ENCODE measurements at places on chromosomes 3 and 15.
A peak's percentile ranks its signal among the peaks of the same experiment; 100 is the strongest.

GRCh38 chr15:92749216-92749615 lies 93.6 kb upstream of the FAM174B start:
- DNase-seq = no peak

GRCh38 chr15:70415398-70415797 lies 317.7 kb upstream of the TLE3 start:
- DNase-seq = no peak

GRCh38 chr3:170290194-170290593 lies 67.3 kb upstream of the SKIL start:
- DNase-seq = no peak

GRCh38 chr3:193971261-193971751 lies 164.6 kb upstream of the HES1 start:
- DNase-seq = no peak

DNA sequence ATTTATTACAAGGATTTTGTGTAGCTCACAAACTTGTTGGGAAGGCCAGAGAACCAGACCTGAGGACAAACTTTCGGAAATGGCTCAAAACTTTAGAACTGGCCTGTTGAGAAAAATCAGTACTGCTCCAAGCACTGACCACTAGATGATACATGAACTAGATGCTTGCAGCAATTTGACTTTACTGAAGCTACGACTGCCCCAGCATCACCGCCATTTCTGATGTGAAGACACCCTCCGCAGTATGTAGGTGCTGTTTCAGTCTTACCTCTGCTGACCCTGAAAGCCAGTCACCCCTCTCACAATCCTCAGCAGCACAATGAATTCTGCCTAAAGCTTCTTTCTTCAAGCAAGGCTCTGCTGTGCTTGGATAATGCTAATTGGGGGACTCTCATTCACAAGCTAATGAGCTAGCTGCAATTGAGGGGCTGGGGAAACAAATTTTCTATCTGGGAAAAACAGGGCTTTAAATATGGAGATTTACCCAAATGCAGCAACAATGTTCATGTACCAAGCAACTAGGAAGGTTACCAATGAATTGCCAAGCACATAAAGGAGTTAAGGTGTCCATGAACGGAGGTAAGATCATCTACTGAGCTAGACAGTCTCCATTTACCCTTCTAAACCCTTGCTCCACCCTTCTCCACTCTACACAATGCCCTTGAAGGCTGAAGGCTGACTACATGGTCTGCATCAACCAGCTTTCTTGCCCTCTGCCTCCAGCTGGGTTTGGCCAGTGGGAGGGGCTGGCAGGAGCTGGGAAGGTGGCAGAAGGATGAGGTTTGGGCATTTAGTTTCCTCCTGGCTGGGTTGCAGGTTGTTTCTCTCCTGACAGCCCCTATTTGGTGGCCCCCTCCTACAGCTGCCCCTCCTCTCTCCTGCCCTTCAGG lies 53.2 kb upstream of the FSTL1 start:
- no peak for DNase-seq

GRCh38 chr3:195461594-195462307 lies 18.9 kb upstream of the ACAP2 start:
- DNase-seq = no peak

GRCh38 chr3:72258361-72259141 lies 473.6 kb upstream of the PROK2 start:
- DNase-seq = no peak

- peak; percentile 75 for DNase-seq
Measured at GRCh38 chr3:169227911-169228310, 435.6 kb downstream of the MECOM start.

DNA sequence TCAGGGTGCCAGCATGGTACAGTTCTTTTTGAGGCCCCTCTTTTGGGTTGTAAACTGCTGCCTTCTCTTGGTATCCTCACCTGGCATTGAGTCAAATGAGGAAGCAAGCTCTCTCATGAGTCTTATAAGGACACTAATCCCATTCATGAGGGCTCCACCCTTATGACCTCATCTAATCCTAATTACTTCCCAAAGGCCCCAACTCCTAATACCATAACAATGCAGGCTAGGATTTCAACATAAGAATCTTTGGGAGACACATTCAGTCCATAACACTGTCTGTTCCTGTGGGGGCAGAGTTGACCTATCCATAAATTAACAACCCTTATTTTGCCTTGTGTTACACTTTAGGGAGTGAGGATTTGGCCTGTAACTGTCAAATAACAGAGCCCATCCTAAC lies 278.3 kb downstream of the LRTM1 start:
- DNase-seq = no peak

- no peak for DNase-seq
Measured at GRCh38 chr15:100696452-100696851, 94.1 kb downstream of the ASB7 start.

- peak; percentile 64 for DNase-seq
Measured at GRCh38 chr15:69535101-69535638, 82.6 kb downstream of the RPLP1 start.

GRCh38 chr15:43414196-43414595 lies 43.3 kb downstream of the TUBGCP4 start:
- DNase-seq = no peak

DNA sequence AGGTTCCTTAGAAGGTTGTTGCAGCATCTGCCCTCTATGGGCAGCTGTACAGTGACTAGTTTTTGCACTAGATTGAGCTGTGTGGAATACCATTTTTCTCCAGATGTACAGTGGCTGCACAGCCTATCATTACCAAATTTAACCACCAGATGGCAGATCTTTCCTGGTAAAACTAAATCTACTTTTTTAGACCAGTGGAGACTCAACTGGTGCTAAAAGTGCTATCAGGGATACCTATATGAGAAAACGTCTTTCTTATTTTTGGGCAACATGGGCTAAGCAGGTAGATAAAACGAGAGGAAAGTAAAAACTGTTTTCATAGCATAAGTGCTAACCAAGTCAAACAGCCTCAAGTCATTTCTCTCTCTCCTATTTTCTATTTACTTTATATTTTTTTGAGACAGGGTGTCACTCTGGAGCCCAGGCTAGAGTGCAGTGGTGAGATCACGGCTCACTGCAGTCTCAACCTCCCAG lies 21.2 kb downstream of the IGSF10 start:
- DNase-seq = peak; percentile 71
